Hepatocyte (in vitro differentiated cells): ENCODE measurements at places on chromosomes 5 and 9. TPM values are rescaled to one million over a fixed set of nuclear protein-coding genes. Genes with fewer than 3 reads are reported as not detected.

DNA sequence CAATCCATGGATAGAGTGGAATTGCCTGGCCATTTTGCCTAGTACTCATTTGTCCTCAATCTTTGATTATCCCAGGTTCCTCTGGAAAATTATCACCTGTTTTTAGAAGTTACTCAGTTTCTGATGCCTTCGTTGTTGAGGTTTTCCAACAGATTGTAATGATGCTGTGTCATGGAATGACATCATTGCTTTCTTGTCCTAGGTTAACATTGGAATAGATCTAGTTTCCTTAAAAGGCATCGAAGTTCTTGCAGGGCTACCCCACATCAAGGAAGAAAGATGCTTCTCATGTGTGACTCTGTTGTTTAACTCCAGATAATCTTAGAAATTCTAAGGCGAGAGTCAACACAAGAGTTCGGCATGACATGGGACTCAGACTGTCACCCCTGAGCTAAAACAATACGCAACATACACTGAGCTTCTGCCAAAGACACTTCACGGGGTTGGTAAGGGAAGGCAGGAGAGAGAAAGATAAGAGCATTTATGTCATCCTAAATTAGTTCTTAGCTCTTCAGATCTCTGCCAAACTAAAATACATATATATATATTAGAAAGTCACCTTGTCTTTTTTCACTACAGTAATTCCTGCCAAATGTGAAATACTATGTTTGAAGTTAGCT, 293.2 kb upstream of the WWC1 start:
- no peaks in the 10 kb centered on the region for H3K27me3 ChIP-seq
- peaks cover 6% of the 10 kb centered on the region for H3K4me1 ChIP-seq
- DNase-seq, result no peak
- no peaks in the 10 kb centered on the region for H3K36me3 ChIP-seq

GRCh38 chr9:94872891-94873511, 146.5 kb downstream of the AOPEP start:
- H3K4me1 ChIP-seq, result peaks cover 19% of the 10 kb centered on the region
- DNase-seq, result no peak

DNA sequence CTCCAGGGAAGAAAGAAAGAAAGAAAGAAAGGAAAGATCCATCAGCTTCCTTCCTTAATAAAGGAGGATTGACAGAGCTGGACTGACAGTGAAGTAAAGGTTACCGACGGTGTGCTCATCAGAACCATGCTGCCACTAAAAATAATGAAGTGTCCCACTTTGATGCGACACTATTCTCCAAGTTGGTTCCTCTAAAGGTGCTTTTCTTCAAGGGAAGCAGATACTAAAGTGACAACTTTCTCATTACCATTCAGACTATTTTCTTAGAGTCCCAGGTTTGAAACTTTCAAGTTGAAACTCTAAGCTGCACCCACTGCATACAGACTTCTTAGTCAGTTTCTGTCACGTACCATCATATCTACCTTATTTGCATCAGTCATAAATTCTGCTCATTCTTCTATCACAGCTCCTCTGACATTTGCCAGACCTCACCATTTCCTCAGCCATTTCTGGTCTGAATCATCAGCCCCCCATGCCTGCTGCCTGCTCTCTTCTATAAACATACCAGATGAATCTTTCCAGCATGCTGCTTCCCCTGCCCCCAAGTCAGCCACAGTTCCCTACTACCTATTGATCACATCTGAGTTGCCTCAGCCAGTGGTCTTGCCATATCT, 177.6 kb downstream of the DEPDC1B start:
- DNase-seq, result peak; percentile 31
- H3K27ac ChIP-seq, result peak overlapping the region; percentile 71
- H3K27me3 ChIP-seq, result no peaks in the 10 kb centered on the region
- H3K36me3 ChIP-seq, result no peaks in the 10 kb centered on the region
- H3K4me1 ChIP-seq, result peaks cover 3% of the 10 kb centered on the region

DNA sequence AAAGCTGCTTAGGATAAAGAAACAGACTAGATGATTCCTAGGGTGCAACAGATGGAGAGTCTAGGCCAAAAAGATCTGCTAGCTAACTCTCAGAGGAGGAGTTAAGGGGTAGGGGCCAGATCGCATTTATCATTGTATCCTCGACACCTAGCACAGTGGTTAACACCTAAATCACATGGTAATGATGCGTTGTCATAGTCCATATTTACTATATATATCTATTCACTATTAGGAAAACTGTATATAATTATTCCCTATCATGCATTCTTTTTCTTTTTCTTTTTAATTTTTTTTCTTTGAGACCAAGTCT, 92.8 kb upstream of the SLC44A1 start:
- DNase-seq, result no peak
- H3K4me3 ChIP-seq, result no peak overlapping the region
- H3K27me3 ChIP-seq, result no peaks in the 10 kb centered on the region
- peak overlapping the region; percentile 57 for H3K27ac ChIP-seq
- H3K4me1 ChIP-seq, result peaks cover 10% of the 10 kb centered on the region

GRCh38 chr5:92402045-92402444, 1018.9 kb upstream of the ARRDC3 start:
- H3K36me3 ChIP-seq, result no peaks in the 10 kb centered on the region
- no peak for DNase-seq
- no peaks in the 10 kb centered on the region for H3K4me1 ChIP-seq
- H3K27me3 ChIP-seq, result no peaks in the 10 kb centered on the region
- H3K27ac ChIP-seq, result no peak overlapping the region

APC gene
- total RNA-seq, result 48.8 and 57.0 TPM in 2 replicates

DNA sequence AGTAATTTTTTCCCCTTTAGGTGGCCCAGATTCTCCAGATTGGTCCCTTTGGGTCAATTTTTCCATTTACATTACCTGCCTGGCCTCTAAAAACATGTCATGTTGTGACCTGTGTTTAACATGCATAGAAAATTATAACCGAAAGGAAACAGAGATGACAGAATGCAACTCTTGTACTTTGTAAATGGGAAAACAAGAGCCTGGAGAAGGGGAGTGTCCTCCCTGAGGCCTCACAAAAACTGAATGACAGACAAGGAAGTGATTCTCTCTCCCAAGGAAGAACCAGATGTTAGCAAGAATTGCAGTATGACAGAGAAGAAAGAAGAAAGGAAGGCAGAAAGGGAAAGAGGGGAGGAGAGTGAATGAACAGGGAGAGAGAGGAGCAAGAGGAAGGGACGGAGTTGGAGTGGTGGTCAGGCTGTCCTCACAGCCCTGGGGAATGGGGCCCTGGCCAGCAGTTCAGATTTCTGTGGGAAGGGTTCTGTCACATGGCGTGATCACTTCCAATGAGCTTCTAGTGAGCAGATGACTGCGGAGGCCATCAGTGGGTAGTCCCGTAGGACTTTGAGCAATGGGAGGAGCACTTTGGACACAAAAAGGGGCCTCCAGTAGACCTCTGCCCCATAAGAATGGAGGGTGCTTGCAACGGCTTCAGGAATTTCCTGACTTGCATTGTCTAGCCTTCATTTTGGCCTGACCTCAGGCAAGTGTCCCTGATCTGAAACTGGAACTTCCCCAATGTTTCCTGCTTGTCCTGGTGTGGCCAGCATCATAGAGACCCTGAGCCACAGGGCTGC, 31.6 kb downstream of the ABLIM3 start:
- no peak for DNase-seq
- H3K27me3 ChIP-seq, result no peaks in the 10 kb centered on the region
- no peaks in the 10 kb centered on the region for H3K4me1 ChIP-seq
- H3K36me3 ChIP-seq, result no peaks in the 10 kb centered on the region
- H3K4me3 ChIP-seq, result no peak overlapping the region
- H3K27ac ChIP-seq, result no peak overlapping the region

GRCh38 chr9:70901746-70902145, 219.7 kb downstream of the TRPM3 start:
- H3K27ac ChIP-seq, result no peak overlapping the region
- no peaks in the 10 kb centered on the region for H3K4me1 ChIP-seq
- H3K4me3 ChIP-seq, result no peak overlapping the region
- DNase-seq, result no peak
- H3K27me3 ChIP-seq, result no peaks in the 10 kb centered on the region

GRCh38 chr9:68749579-68750159, 44.6 kb downstream of the PIP5K1B start:
- peak overlapping the region; percentile 50 for H3K27ac ChIP-seq
- DNase-seq, result no peak
- H3K4me1 ChIP-seq, result peaks cover 18% of the 10 kb centered on the region
- no peaks in the 10 kb centered on the region for H3K36me3 ChIP-seq

NPR3 gene
- total RNA-seq, result 18.9 and 20.0 TPM in 2 replicates

GRCh38 chr5:172911976-172912375, 47.2 kb upstream of the RPL26L1 start:
- DNase-seq, result no peak
- H3K4me3 ChIP-seq, result no peak overlapping the region
- no peaks in the 10 kb centered on the region for H3K27me3 ChIP-seq
- H3K4me1 ChIP-seq, result no peaks in the 10 kb centered on the region
- no peaks in the 10 kb centered on the region for H3K36me3 ChIP-seq

DNA sequence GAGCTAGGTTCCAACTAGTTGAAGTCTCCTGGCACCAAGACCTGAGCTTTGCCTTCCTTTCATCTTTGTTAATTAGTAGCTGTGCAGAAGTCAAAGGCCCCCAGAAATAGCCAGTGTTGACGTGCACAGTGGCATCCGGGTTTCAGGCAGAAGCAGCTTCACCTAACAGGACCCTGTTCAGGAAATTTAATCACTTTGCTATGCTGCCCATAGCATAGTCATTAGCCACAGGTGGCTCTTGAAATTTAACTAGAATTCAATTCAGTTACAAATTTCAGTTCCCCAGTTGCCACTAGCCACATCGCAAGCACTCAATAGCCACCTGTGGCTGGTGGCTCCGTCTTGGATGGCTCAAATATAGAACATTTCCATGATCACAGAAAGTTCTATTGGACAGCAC, 179.1 kb downstream of the GOLPH3 start:
- no peak overlapping the region for H3K27ac ChIP-seq
- no peaks in the 10 kb centered on the region for H3K27me3 ChIP-seq
- no peaks in the 10 kb centered on the region for H3K4me1 ChIP-seq

PCDH12 gene
- total RNA-seq, result 1.1 and 4.5 TPM in 2 replicates

- no peak for DNase-seq
- H3K4me1 ChIP-seq, result no peaks in the 10 kb centered on the region
- H3K36me3 ChIP-seq, result no peaks in the 10 kb centered on the region
These were observed 1083.0 kb downstream of the CDH9 start for GRCh38 chr5:25955337-25955736.

GPR107 gene
- total RNA-seq, result 23.5 and 25.6 TPM in 2 replicates

EDIL3 gene
- 35.6 and 42.4 TPM in 2 replicates for total RNA-seq

DNA sequence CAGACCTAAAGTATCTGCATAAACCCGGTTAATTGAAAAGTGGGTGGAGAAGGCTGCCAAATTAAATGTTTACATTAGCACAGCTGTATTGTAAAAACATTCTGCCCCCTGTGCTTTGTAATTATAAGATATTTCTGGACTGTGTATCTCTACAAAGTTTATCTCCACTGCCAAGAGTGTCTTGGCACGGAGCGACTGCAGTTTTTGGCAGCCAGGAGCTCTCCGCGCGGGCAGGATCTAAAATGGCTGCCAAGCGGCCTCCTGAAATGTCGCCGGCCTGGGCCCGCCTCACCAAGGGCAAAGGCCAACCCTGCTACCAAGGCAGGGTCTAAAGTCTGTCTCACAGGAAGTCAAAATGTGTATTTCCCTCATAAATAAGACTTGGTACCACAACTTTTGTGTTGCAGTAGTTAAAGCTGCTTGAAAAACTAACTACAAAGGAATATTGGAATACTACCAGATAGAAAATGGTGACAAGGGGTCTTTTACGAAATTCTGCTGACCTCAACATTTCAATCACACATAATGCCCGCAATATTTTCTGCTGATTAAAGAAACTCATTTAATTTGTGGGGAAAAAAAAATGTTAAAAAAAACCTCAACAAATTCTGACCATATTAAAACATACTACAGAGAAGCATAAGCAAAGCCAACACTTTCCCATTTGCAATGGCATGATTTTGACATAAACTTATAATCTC, 110.4 kb downstream of the NFIB start:
- no peak overlapping the region for H3K4me3 ChIP-seq
- DNase-seq, result peak; percentile 19
- H3K27me3 ChIP-seq, result no peaks in the 10 kb centered on the region
- H3K4me1 ChIP-seq, result peaks cover 5% of the 10 kb centered on the region
- H3K27ac ChIP-seq, result peak overlapping the region; percentile 50

OMD gene
- 0.17 and 0.28 TPM in 2 replicates for total RNA-seq

IFNB1 gene
- not detected in 2 replicates for total RNA-seq

KIF4B gene
- 0.10 TPM in 1 of 2 replicates, not detected in the other for total RNA-seq

- H3K27me3 ChIP-seq, result no peaks in the 10 kb centered on the region
- no peak overlapping the region for H3K27ac ChIP-seq
- no peaks in the 10 kb centered on the region for H3K36me3 ChIP-seq
These were observed 453.2 kb downstream of the CDH18 start for GRCh38 chr5:19534751-19535150.

GRCh38 chr5:155082401-155082800, 68.8 kb downstream of the KIF4B start:
- H3K4me3 ChIP-seq, result no peak overlapping the region
- H3K27ac ChIP-seq, result no peak overlapping the region
- H3K36me3 ChIP-seq, result no peaks in the 10 kb centered on the region
- H3K4me1 ChIP-seq, result no peaks in the 10 kb centered on the region
- H3K27me3 ChIP-seq, result no peaks in the 10 kb centered on the region

CD180 gene
- total RNA-seq, result 0.07 and 0.12 TPM in 2 replicates

INSL6 gene
- total RNA-seq, result not detected in 2 replicates

GRCh38 chr5:78102500-78102899, 192.0 kb downstream of the AP3B1 start:
- H3K36me3 ChIP-seq, result no peaks in the 10 kb centered on the region
- DNase-seq, result no peak
- H3K4me3 ChIP-seq, result no peak overlapping the region
- no peaks in the 10 kb centered on the region for H3K4me1 ChIP-seq
- no peaks in the 10 kb centered on the region for H3K27me3 ChIP-seq

DNA sequence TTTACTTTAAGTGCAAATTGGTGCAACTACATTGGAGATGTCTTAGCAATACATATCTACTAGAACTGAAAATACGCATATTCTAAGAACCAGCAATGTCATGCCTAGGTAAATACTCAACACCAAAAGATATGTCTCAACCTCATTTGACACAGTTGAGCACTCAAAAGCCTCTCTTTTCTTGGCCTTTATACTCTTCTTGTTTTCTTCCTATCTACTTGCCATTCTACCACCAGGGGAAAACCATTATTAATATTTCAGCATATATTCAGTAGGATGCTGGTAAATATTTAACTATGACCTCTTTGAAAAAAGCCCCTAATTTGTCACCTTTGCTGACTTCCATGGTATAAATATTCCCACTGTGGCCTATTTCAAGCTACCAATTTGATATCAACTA, 443.8 kb downstream of the LRRC70 start:
- H3K4me1 ChIP-seq, result no peaks in the 10 kb centered on the region
- DNase-seq, result no peak
- no peaks in the 10 kb centered on the region for H3K36me3 ChIP-seq
- no peak overlapping the region for H3K27ac ChIP-seq
- no peaks in the 10 kb centered on the region for H3K27me3 ChIP-seq
